ENCODE measurements at places on chromosomes 5 and 9.

- no peak for DNase-seq
These were observed 29.0 kb downstream of the PSMB7 start for GRCh38 chr9:124386201-124386600.

DNA sequence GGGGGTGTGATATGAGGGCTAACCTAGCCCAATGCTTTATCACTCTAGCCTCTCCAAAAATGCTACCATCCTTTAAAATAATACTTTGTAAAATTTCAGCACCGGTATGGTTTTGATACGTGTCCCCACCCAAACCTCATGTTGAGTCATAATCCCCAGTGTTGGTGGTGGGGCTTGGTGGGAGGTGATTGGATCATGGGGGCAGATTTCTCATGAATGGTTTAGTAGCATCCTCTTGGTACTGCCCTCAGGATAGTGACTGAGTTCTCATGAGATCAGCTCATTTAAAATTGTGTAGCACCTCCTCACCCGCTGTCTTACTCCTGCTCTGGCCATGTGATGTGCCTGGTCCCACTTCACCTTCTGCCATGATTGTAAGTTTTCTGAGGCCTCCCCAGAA is 35.0 kb upstream of the ANKH start:
- no peak for DNase-seq

DNA sequence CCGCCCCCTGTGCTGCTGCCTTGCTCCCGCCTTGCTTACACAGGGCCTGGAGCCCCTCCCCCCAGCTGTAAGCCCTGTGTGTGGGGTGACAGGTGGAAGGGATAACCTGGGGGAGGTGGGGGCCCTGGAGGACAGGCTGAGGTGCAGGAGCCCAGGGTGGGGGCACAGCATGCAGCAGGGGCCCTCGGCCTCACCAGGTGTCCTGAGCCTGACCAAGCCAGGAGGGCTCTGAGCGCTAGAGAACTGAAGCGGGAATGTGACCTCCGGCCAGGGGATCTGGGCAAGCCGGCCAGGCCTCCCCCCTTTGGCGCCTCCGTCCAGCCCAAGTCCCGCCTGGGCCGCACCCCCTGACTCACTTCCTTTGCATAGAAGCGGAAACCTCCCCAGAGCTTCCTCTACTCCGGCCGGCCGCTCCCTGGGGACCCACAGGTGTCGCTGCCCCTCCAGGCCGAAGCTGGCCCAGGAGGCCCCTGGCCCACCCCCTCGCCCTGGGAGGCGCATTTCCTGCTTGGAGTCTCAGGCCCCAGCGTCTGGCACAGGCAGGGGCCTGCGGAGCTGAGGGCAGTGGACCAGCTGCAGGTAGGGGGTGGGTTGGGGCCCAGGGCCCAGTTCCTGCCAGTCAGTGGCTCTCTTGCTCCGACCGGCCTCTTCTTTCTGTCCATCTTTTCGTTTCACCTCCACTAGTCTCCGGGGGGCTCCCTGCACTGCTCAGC is at the start of gene TOR4A:
Gene TOR4A (plus strand): TSS at position 398 of the 713 bp plus-strand sequence. CDS start 964 bp downstream, outside the sequence.
- no peak for DNase-seq

DNA sequence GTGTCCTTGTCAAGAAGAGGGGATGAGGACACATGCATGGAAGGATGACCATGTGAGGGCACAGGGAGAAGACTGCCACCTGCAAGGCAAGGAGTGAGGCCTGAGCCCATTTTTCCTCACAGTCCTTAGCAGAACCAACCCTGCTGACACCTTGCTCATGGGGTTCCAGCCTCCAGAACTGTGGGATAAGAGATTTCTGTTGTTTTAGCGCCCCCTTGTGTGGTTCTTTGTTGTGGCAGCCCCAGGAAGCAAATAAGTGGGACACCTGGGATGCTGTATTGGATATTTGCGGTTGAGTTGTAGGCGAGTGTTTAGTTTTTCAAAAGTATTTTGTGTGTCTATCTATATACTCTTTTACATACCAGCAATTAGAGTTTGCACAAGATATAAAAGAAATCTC is 206.4 kb downstream of the NXNL2 start:
- DNase-seq: no peak

- no peak for DNase-seq
These were observed 71.9 kb downstream of the FBXW11 start for GRCh38 chr5:171934586-171934985.
